ENCODE measurements at places on chromosomes 12 and 14.
A peak's percentile ranks its signal among the peaks of the same experiment; 100 is the strongest.

GRCh38 chr12:65863972-65864371 is 39.7 kb downstream of the HMGA2 start:
- DNase-seq: no peak

- peak; percentile 90 for DNase-seq
Observed at GRCh38 chr12:113462117-113462774, 9.4 kb downstream of the LHX5 start.

GRCh38 chr12:13069380-13069779 is 25.2 kb downstream of the FAM234B start:
- DNase-seq: no peak

DNA sequence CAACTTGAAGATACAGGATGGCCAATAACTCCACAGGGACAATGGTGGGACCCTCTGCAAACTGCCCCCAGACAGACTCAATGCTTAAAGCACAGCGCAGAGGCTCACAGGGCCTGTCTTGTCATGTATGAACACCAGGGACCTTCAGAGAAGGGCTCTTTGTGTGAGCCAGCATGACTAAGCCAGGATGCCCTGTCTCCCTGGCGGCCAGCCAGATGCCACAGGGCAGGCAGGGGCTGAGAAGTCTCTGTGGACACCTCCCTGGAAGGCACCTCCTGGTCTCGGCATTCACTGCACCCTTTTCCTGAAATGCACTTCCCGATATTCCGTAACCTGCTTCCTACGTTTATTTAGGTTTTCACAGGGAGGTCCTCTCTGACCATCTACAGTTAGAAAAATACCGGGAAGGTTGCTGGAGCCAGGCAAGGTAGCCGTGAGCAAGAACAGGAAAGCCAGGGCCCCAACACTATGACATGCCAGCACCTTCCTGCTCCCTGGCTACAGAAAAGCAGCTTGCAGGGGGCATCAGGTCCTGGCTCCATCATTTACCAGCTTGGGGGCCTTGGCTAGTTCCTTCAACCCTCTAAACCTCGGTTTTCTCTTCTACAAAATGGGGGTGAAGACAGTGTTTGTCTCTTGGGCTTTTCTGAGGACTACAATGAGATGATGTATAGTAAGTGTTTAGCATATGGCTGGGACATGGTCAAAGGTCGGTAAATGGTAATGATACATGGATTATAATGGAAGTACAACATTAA is 65.0 kb downstream of the PITPNM2 start:
- DNase-seq: no peak

DNA sequence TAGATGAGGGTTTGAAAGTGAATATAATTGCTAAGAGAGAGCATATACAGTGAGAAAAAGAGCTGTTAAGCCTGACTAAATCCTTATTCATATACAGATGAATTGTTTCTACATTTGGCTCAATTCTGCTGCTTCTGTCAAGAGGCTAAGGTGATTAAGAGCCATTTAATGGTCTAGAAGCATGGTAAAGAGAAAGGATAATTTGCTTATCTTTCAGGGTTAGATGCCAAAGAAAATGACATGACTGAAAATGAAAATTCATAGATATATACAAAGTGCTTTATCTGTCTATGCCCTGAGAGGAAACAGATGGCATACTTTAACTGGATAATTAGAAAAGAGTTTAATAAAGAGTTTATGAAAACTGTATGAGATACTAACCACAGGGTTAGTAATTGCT is 834.9 kb downstream of the SLC6A15 start:
- DNase-seq: no peak

DNA sequence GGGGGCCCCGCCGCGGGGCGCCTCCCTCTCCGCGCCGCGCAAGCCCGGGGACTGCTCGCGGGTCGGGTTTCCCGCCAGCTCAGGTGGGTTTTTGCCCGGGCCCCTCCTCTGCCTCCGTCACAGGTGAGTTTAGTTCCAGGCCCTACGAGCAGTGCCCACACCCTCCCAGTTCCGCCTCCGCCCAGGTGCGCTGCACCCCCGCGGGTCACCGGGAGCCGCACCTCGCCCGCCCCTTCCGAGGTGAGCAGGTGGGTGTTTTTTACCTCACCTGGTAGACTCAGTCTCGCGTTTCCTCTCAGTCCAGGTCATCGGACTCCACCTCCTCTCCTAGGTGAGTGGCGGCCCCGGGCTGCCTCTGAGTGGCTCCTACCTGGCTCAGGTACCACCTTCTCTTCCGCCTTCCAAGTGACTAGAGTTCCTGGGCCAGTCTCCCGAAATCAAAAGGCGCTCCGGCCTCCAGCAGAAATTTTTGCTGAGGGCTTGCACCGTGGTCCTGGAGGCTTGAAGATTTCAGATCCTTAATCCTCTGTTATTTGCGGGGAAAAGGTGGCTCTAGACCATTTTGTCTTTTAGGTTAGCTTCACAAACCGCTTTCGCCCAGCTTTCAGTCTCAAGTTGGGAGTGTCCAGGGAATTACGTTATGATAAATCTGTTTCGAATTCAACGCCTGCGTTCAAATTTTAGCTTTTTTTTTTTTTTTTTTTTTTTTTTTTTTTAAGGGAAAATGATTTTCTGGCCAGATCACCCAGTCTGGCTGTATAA is at the start of gene TMEM30B:
TSS of gene TMEM30B (minus strand) at position 153 of the 762 bp plus-strand sequence. CDS start 191 bp downstream, outside the sequence.
- peak; percentile 11 for DNase-seq

GRCh38 chr12:82426081-82426480 is 67.8 kb downstream of the METTL25 start:
- no peak for DNase-seq

DNA sequence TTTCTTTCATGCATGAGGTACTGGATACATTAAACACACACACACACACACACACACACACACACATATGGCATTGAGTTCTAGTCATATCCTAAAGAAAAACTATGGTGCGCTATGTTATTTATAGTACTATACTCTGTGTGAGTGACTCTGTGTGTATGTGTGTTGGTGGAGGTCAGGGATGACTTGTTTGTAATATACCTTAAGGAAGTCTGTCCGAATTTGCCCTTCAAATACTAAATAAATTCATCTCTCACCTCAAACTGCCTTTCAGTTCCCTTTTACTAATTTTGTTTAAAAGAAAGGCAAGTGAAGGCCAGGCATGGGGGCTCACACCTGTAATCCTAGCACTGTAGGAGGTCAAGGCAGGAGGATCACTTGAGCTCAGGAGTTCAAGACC is 2.1 kb upstream of the AKAP5 start:
- DNase-seq: no peak

DNA sequence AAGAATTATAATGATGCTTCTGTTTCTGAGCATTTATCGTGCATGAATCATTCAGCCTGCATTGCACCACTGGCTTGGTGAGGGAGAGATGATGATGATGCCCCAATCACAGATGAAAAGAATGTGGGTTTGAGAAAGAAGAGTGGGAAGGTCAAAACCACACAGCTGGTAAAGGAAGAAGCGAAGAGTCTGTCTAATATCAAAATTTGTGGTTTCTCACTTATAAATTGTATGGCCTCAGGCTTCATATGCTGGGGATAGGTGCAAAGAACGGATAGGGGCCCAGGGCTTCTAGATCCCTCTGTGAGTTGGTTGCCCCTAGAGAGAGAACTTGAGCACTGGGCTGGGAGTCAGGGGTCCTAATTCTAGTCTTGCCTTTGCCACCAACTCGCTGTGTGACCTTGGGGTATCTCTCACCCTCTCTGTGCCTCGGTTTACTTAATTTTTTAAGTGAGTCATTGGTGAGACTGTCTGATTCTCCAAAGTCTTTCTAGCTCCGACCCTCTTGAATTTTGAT is 2.2 kb downstream of the OASL start:
- no peak for DNase-seq

DNA sequence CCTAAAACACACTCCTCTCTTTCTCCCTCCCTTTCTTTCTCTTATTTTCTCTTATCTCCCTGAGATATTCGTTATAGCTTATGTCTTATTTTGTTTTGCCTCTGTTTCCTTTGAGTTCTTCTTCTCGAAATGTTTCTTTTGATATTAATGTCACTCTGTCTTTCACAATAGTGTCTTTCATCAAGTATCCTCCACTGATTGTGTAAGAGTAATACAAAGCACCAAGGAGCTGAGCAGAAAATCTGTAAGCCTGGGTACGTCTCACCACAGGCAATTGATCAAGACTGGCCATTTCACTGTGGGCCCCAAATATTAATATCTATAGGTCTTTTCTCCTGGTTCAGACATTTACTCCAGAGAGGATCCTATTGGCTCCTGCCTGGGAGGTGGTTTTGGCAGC is 4.8 kb upstream of the LYZ start:
- no peak for DNase-seq

- no peak for DNase-seq
Observed at GRCh38 chr12:113880326-113880725, 85.8 kb downstream of the RBM19 start.

DNA sequence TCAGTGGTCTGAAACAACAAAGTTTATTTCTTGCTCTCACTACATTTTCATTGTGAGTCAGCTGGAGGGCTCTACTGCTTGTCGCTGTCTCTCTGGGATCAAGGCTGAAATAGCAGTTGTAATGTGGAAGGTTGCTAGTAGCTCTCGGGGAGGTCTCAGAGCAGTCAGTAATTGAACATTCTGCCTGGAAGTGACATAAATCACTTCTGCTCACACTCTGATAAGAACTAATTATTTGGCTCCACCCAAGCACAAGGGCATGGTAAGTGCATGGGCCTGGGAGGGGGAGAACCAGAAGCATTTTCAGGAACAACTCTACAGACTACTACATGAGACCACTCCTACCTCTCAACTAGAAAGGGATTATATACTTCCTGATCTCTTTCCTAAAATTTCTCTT is 128.2 kb downstream of the TMEM117 start:
- DNase-seq: no peak

- DNase-seq: no peak
Observed at GRCh38 chr14:51716610-51717009, 64.9 kb downstream of the FRMD6 start.

DNA sequence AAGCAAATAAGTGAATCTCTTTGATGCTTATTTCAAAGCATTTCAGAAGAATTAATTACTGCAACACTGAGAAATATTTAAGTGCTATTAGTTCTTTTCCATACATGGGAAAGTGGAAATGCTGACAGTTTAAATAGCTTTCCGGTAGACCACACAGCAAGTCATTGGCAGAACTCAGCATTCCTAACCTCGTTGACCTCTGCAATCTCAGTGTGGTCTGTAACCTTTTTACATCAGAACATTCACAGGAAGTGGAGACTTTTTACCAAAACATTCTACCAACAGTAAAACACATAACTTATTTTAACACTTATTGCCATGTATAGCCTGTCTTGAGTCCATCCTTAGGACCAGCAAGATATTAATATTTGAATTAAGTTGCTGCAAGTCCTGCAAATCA is 249.5 kb upstream of the DCN start:
- peak; percentile 60 for DNase-seq

DNA sequence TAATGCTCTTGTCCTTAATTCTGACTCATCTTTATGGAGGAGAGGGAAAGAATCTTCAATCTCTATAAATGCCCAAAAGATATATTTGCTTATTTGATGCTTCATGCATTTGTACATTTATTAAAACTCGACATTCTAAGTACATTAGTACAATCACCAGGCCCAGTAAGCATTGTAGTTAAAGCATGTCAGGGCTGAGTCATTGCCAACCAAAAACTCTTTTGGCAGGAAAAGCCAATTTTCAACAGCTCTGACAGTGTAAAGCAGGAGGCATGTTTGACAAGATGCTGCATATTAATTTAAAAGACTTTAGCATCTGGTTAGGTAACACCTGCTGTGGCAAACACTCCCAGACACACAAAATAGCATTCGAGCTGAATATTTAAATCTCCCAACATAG is 290.9 kb downstream of the PPFIA2 start:
- no peak for DNase-seq

GRCh38 chr12:59082952-59083351 is 162.6 kb upstream of the LRIG3 start:
- no peak for DNase-seq

DNA sequence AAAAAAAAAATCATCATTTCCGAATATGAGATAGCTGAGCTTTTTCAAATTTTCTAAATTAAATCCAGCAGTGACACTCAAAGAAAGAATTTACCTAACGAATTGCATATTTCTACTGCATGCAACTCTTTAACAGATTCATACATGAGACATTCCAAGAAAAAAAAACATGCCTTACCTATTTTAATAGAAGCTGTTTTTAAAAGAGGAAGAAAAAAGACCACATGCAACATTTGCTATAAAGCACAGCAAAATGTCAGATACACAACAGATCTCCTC is 18.5 kb downstream of the CORO1C start:
- DNase-seq: no peak

DNA sequence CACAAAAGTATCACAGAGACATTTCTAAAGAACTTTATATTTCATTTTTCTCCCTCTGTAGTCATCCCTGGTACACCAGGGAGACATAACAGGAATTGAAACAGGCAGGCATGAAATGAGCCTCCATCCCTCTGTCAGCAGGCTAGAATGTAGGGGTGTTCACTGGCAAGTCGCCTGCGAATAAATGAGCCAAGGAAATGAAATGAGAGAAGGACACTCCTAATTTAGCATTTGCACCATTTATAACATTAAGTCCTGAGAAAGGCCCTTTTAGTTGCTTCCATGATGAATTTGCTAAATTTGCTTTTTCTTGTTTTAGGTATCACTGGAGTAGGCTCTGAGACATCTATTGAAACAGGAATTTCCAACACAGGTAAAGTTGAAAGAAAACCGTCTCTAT is 192.4 kb upstream of the CNTN1 start:
- DNase-seq: no peak

GRCh38 chr12:124939079-124939420 is 24.6 kb upstream of the UBC start:
- DNase-seq: peak; percentile 80

DNA sequence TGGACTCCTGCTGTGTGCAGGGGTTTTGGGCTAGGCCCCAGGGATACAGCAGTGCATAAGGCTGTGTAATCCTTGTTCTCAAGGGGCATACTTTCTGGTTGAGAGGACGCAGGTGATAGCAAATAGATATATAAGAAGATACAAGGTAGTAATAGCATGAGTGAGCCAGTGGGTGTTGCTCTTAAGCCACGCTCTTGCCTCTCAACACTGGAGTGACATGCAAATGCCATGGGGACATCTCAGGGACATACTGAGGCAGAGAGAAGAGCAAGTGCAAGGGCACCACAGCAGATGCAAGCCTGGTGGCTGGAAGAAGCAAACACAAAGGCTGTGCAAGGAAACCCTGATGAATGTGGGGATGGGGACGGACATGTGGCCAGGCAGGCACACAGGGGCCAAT is 223.3 kb downstream of the CHST11 start:
- peak; percentile 23 for DNase-seq

- DNase-seq: peak; percentile 88
Observed at GRCh38 chr12:119154435-119154818, 24.3 kb upstream of the HSPB8 start.

- DNase-seq: peak; percentile 93
Observed at GRCh38 chr12:113334786-113335539, at the start of gene SLC8B1. TSS of gene SLC8B1 (minus strand) at chr12:113335109. CDS start at chr12:113332878, 2,231 bp downstream.

- no peak for DNase-seq
Observed at GRCh38 chr14:31251028-31251958, 43.7 kb upstream of the HECTD1 start.

GRCh38 chr14:25140411-25140810 is 90.5 kb upstream of the STXBP6 start:
- DNase-seq: no peak

- no peak for DNase-seq
Observed at GRCh38 chr12:71085575-71085974, 72.2 kb downstream of the TSPAN8 start.
